Activated CD4-positive, alpha-beta T cell treated with anti-CD3 and anti-CD28 coated beads for 1 hour (primary cell): ENCODE measurements at places on chromosomes 2 and 18.

DNA sequence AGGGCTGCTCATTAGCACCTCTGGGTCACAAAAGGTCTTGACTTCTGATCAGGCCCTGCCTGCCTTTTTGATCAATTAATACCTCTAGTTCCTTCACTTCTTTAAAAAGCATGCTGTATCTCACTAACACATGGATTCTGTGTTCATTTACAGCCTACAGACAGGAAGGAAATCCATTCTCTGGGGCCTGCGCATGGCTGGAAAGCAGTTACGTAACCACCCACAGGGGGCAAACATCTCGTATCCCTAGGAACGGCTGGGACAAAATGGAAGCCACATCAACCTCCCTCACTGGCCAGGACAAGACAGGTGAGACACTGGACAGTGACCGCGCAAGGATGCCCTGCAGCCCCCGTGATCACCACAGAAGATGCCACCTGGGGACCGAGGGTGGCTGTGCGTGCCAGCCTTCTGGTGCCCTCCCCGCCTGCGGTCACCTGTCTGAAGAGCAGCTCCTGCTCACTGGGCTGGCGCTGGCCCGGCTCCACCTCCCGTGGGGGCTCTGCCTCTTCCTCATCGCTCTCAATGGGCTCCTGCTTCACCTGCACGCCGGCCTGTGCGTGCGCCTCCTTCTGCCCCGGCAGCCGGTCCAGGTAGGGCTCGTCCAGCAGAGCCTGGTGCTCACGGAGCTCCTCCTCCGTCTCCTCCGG is 266.9 kb downstream of the TWIST2 start:
- no peak for DNase-seq

- DNase-seq = no peak
Observed at GRCh38 chr18:58522132-58522531, 106.8 kb downstream of the ALPK2 start.

GRCh38 chr18:11859282-11859830 is 8.1 kb downstream of the CHMP1B start:
- no peak for DNase-seq

GRCh38 chr2:164835302-164835701 is 6.3 kb downstream of the COBLL1 start:
- DNase-seq = no peak

- DNase-seq = no peak
Observed at GRCh38 chr2:43348908-43349661, 122.7 kb upstream of the ZFP36L2 start.

GRCh38 chr2:168119515-168120141 is 127.8 kb downstream of the STK39 start:
- no peak for DNase-seq

DNA sequence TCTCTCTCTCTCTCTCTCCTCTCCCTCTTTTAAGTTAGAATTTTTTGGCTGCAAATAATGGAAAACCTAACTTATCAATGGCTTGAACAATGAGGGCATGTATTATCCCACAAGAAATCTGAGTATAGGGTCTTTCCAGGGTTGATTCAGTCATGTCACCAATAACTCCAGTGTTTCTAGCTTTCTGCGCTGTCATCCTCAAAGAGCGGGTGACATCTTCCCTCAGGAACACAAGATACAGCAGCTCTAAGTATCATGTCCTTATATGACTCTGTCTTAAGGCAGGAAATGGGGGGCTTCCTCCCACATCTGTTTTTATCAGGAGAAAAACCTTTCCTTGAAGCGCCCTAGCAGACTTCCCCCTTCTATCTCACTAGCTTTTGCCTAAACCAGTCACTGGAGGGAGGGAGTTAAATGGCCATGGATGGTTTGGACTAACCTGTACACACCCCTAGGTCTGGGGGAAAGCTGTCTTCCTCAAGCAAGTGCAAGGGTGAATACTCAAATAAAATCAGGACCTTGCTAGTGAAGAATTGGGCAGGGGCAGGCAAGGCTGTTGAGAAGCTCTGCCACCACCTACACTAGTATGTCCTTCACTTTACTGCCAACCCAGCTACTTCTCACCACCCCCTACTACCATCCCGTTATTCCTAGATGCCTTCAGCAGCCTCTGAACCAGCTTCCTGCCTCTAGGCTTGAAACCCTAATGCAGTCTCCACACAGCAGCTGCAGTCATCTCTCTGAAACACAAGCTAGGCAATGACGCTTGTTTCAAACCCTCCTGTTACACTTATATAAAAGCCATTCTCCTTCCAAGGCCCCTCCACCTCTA is 7.5 kb upstream of the TUBA4A start:
- DNase-seq = no peak

GRCh38 chr18:24702001-24702515 is 241.6 kb downstream of the HRH4 start:
- DNase-seq = no peak

DNA sequence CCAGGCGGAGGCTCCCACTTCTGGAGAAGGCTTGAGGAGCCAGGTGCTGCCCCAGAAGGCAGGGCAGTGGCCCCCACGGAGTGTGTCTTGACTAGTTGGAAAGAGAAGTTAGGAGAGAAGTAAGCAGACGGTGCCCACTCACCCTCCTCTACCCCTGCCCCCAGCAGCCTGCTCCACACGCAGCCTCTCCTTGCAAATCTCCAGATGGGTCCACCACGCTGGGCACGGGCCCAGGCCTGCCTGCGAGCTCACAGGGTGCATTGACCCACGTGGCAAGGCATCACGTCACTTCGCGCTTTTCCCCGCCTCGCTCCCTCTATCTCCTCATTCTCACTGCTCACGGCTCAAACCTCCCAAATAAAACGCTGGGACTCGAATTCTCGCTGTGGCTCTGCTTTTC is 71.8 kb upstream of the RAB12 start:
- no peak for DNase-seq

GRCh38 chr2:163659224-163659623 is 76.6 kb downstream of the FIGN start:
- no peak for DNase-seq

- DNase-seq = no peak
Observed at GRCh38 chr2:131155208-131155855, 50.2 kb downstream of the PLEKHB2 start.

DNA sequence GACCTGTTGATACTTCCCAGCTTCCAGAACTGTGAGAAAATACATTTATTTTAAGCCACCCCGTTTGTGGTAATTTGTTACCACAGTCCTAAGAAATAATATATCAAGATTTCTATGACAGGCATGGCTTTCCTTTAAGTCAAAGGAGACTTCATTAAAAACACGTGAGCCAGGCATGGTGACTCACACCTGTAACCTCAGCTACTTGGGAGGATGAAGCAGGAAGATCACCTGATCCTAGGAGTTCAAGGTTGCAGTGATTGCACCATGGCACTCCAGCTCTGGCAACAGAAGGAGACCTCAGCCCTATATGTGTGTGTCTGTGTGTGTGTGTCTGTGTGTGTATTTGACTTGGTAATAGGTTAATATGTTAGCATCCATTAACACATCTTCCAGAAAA is 69.8 kb upstream of the SCN7A start:
- DNase-seq = no peak

GRCh38 chr18:39184176-39184575 is 1618.6 kb upstream of the CELF4 start:
- no peak for DNase-seq
